ENCODE measurements at places on chromosomes 12 and 14. TPM values are rescaled to one million over a fixed set of nuclear protein-coding genes. Genes with fewer than 3 reads are reported as not detected.

DNA sequence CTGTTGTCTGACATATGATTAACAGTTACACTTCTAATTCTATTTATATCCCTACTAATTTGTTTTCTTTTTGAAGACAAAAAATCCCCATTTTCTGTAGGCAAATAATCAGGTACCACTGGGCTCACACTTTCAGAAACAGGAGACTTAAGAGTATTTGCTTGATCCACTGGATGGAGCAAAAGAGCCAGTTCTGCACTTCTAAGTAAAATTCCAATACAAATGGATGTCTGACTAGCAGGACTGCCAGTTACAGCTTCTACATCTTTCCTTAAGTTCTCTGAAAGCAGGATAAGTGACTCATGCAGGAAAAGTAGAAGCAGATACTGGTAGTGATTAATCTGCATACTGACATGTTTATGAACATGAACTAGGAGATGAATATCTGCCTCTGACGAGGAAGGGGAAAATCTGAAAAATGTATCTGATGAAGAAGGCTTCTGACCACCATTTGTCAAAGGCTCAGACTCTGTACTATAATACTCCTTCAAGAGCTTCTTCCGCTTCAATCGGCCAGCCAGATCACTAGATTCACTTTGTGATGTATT, 73.8 kb upstream of the ANKS1B start:
- peak; percentile 89 for DNase-seq

- no peak for DNase-seq
Measured at GRCh38 chr12:92027701-92028440, 117.8 kb downstream of the BTG1 start.

DNA sequence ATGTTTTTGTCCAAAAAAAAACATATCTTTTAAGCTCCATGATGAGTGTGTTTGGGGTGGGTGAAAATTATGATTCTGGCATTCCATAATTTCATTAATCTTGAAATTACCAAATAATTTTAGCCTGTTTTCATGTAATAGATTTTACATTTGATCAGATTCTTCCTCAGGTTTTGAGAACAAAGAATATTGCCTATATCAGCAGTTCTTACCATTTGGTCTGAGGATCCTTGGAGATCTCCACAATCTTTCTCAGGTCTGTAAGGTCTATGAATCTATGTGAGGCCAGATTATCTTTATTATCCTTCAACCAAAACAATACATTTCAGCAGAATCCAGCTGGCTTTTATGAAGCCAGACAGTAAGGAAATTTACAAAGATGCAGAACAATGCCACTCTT, 373.3 kb upstream of the E2F7 start:
- DNase-seq = no peak

GRCh38 chr12:106189341-106189740, 50.6 kb upstream of the NUAK1 start:
- no peak for DNase-seq

DNA sequence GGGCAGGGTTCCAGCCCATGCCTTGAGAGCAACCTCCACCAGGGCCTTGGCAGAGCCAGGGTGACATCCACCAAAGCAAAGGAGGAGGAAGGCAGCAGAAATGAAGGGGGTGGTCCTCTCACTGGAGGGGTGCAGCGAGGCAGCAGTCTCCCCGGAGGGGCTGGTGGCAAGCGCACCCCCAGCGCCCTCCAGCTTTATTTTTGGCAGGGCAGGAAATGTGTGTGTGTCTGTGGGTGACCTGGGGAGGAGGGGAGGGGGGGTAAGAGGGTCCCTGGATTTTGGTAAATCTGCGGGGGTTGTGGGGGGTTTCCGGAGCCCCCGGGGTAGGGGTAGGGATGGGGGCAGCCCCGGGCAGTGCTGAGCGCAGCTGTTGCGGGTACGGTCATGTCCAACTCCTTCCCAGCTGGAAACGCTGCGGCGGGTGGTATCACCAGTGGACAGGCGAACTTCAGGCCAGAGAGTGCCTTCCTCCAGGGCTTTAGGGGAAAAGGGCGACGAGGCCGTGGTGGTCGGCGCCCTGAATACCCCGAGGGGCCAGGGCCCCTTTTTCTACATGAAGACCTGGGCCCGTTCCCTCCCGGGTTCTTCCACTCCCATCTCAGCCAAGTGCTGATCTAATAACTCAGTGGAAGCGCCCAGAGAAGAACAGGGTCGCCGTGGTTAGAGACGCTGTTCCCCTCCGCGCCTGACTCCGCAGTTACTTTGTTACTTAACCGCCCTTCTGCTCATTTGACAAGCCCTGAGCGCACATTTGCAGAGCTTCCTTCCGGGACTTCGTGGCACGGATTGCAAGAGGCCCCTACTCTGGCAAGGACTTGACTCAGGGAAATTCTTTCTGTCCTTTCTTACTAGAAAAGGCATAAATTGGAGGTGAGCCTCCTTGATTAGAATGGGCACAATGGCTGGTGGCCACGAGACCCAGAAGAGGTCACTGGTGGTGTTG, 55.2 kb downstream of the FOS start:
- DNase-seq = peak; percentile 19

DNA sequence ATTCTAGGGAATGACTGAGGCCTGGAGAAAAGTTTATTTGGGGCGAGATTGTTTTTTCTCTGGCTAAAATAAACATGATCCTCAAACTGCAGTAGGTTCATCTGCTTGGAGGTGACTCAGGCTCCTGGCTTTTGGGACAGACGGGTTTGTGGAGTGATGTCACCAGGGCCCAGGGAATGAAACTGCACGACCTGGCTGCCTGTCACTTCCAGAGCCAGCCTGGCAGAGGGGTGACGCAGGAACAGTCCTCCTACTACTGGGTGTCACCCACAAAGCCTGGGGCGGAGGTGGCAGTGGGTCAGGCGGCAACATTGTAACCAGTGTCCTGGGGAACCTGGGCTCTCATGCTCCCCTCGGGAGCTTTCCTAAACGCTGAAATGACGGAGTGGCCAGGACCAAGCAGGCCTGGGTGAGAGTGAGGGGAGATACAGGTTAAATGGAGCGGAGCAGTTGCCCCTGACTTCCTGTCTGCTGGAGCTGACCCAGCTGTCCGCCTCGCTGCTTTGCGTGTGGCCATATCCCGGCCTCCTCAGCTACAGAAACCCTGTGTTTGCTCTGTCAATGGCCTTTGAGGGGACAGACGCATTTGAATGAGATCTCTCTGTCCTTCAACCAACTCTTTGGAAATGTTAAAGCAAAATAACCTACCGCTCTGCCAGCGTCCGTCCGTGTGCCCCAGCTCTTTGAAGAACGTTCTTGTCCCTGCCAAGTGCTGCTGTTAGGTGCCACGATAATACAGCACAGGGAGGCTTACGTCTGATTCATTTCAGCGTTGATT, 6.5 kb downstream of the HIP1R start:
- DNase-seq = no peak

GRCh38 chr12:102625819-102626218, 145.5 kb upstream of the IGF1 start:
- DNase-seq = no peak

- DNase-seq = no peak
Measured at GRCh38 chr12:70646850-70647249, 9.6 kb upstream of the PTPRB start.

Gene PDE3A
- total RNA-seq = 3.1 TPM

Gene CCDC60
- not detected for total RNA-seq

Measured in dermis blood vessel endothelial cell (primary cell).